Kidney (tissue), 22 donors: ENCODE measurements at places on chromosomes 2 and 18. TPM values are rescaled to one million over a fixed set of nuclear protein-coding genes. Genes with fewer than 3 reads are reported as not detected.

SLC8A1 gene
- 33.9 TPM for total RNA-seq

SERPINB10 gene
- total RNA-seq = not detected

DNA sequence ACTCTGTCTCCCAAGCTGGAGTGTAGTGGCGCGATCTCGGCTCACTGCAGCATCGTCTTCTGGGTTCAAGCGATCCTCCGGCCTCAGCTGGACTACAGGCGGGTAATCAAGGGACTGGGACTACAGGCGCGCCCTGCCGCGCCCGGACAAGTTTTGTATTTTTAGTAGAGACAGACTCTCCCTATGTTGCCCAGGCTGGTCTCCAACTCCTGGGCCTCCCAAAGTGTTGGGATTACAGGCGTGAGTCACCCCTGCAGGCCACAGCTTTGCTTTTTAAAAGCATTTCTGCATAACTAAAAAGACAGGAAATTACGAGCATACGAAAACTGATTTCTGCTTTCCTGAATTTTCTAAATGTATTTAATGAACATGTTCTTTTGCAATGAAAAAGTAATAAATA is 916 bp upstream of the OSBPL1A start:
- peak overlapping the region; percentile 59 for H3K4me3 ChIP-seq
- H3K36me3 ChIP-seq = no peaks in the 10 kb centered on the region
- no peak for DNase-seq

DNA sequence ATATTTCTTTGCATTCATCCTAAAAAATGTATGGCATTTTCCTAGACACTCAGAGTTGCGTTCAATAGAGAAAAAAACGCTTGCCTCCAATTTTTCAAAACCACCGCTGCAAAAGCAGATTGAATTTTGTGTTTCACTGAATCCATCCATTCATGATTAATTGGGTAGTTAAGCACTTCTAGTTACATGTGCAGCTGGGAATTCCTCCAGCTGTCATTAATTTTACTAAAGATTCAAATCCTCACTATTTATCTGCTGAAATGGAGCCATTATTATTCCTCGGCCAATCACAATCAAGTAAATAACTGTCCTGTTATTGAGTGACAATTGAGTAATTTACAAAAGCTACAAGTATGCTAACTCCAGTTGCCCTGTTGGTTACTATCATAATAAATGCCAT is 75.8 kb upstream of the ARL5A start:
- DNase-seq = no peak
- no peak overlapping the region for H3K27ac ChIP-seq
- H3K4me3 ChIP-seq = no peak overlapping the region
- no peaks in the 10 kb centered on the region for H3K27me3 ChIP-seq

DNA sequence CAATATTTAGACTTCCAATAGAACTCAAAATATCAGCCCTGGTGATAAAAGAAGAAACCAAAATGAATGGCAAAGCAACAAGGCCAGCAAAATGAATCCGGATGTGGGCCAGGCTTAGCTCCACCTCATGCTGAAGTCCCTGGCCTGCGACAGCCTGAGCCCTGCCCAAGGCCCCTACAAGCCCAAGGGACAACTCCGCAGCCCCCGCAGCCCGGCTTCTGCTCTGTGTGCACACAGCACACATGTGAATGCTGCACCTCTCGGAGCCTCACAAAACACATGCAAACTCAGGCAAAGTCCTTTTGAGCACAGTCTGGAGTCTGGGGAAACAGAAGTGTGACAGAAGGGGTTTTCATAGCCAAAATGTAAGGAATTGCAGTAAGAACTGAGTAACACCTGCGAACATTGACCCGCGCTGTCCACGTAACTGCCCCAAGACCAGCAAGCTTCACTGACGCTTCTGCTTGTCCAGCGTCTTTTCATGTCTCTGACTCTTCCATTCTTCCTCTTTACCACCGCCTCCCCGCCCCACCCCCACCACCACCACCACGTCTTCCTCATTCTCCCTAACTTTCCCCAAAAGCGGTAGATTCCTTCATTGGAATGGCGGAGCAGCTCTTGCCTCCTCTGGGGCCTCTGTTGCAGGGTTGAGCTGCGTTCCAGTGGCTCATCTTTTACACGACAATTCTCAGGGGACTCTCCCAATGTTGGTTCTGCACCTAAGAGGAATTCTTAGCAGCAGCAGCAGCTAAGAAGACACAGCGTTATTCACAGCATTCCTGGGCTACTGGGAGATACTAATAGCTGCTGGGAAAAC is 136.4 kb upstream of the COPS8 start:
- no peak overlapping the region for H3K27ac ChIP-seq
- no peak overlapping the region for H3K4me3 ChIP-seq
- DNase-seq = no peak
- H3K36me3 ChIP-seq = no peaks in the 10 kb centered on the region
- no peaks in the 10 kb centered on the region for H3K4me1 ChIP-seq

- H3K4me3 ChIP-seq = no peak overlapping the region
- H3K36me3 ChIP-seq = no peaks in the 10 kb centered on the region
- H3K27me3 ChIP-seq = no peaks in the 10 kb centered on the region
- H3K27ac ChIP-seq = no peak overlapping the region
- H3K4me1 ChIP-seq = no peaks in the 10 kb centered on the region
These were observed 145.2 kb downstream of the GALNT3 start for GRCh38 chr2:165648801-165649200.

DNA sequence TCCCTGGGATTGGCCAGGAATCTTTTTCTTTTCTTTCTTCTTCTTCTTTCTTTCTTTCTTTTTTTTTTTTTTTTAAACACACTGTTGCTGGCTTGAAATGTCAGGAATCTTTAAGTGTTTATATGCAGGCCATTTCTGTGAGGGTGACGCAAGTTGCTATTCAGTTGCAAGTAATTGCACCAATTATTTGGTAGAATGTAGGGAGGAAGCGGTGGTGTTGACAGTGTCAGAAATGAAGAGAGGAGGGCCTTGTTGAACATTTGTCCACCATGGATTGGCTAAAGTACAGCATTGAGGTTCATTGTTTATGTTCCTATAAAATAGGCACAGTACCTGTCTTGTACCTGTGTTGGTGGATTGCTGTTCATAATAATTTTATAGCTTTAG is 6.5 kb downstream of the RPIA start:
- no peak overlapping the region for H3K4me3 ChIP-seq
- H3K4me1 ChIP-seq = peaks cover 2% of the 10 kb centered on the region
- no peak overlapping the region for H3K27ac ChIP-seq
- DNase-seq = no peak
